ENCODE measurements at places on chromosomes 3 and 15.

DNA sequence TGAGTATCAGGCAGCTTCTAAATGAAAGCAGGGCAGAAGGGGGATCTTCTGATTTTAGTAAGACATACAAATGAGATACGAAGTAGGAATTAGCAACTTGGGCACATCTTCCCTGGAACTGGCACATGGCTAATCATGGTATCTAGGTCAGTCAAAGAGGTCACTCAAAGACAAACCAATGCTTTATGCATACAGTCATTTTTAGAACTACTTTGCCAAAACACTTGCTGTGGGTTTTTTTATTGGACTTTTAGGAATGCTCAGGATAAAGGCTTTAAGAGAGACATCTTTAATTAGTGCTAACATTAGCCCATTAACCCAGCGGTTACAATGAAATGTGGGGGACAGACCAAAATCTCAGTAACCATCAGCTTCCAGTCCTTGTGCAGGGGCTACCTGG lies 51.7 kb downstream of the GPR176 start:
- DNase-seq, result no peak

GRCh38 chr15:76674883-76675282 lies 230.3 kb downstream of the SCAPER start:
- DNase-seq, result no peak

DNA sequence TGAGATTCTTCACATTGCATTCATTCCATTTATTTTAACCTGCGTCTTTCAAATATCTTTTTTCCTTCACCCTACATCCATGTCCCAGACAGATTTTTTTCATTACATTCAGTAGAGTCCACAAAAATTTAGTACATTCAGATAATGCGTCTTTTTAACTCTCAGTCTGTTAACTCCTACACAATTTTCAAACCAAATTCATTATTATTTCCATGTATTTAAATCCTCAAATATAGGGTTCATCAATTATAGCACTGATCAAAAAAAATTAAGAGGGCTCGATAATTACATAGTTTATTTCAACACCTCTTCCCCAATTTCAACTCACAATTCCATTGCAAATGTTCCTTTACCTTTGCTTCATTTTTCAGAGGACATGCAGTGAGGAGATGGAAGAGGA lies at the start of gene OR5H6:
TSS of gene OR5H6 (plus strand) at position 301 of the 400 bp plus-strand sequence. CDS start at position 390, 89 bp downstream.
- no peak for DNase-seq

DNA sequence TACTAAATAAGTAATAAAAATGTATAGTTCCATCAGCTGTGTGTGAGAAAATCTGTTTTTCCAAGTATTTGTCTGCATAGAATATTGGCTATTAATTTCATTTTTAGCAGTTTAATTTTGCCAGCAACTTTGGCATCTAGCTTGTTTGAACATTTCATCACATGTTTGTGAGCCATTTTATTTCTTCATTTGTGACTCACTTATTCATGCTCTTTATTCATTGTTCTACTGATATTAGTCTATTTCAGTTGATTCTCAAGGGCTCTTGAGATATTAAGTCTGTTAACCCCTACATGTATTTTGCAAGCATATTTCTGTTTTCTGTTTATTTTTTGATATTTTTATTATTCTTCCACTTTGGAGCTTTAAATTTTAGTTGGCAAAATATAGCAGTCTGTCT lies 74.0 kb upstream of the PHLDB2 start:
- no peak for DNase-seq

- DNase-seq, result no peak
Measured at GRCh38 chr15:52148403-52148802, 35.8 kb upstream of the BCL2L10 start.

- DNase-seq, result no peak
Measured at GRCh38 chr15:90681480-90681879, 35.7 kb upstream of the BLM start.

DNA sequence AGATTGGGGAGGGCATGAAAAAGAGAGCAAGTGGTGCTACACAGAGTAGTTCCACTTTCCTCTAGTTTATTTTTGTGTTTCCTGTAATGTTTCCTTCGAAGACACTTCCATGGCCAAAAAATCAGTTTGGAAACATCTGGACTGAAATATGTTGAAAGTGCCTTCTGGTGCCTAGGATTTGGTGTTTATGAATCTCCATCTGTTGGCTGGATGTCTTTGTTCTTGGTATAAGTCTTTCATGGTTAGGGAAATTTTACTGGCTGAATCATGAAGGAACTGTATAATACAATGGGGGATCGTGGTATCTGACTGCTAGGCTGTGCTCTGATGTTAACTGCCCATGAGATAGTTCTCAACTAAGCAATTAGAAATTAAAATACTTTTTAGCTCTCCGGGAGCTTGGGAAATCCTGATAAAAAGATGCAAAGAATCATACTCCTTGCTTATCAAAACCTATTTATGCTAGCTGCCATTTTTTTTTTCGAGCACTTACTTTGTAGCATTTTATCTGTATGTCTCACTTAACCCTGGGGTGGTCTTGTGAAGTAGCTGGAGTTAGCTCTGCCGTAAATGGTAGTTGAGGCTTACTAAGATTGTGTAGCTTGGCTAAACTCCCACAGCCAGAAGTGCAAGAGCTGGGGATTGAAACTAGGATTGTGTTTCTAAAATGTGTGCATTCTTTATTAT lies 21.9 kb downstream of the AKAP13 start:
- DNase-seq, result no peak

GRCh38 chr3:97822359-97822775 lies 556 bp downstream of the CRYBG3 start:
- peak; percentile 11 for DNase-seq

- DNase-seq, result no peak
Measured at GRCh38 chr15:93221759-93222158, 132.7 kb upstream of the RGMA start.

- DNase-seq, result peak; percentile 44
Measured at GRCh38 chr3:152026033-152026556, 152.7 kb downstream of the SUCNR1 start.

- no peak for DNase-seq
Measured at GRCh38 chr15:65644282-65644681, 22.5 kb downstream of the SLC24A1 start.

DNA sequence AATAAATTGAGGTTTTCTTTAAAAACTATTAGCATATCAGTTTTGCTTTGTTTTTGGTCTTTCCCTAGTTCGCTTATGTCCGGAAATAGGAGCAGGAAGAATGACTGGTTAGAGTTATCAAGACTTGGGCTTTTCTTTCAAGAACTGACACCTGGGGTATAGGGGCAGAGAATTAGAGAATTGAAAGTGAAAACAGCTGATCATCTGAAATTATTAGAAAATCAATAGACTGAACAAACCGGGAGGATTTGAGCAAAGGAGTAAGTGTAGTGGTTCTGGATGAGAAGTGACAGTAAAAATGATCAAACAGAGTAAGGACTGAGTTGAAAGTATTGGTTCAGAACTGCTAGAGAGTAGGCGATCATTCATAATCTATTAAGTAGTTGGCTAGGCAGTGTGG lies 6.0 kb downstream of the MINDY2 start:
- no peak for DNase-seq

GRCh38 chr3:12115849-12116248 lies 42.9 kb downstream of the TIMP4 start:
- no peak for DNase-seq

- peak; percentile 39 for DNase-seq
Measured at GRCh38 chr15:45795440-45796069, 160.7 kb downstream of the SQOR start.

DNA sequence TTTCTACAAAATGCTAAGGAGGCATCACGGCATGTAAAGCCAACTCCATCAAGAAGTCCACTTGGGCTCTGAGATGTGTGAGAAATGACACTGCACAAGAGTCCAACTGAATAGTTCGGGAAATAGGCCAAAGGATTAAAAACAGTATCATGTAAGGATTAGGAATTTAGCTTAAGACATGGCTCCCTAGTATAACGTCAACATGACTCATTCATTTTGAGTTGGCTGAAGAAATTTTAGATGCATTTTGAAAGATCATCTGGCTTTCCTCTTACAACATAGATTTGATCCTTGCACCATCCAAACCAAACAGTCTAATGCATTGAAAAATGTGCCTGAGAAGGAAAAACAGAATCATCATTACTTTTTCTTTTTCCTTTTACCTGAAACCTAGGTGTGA lies 109.3 kb upstream of the MME start:
- DNase-seq, result no peak

- no peak for DNase-seq
Measured at GRCh38 chr15:71853543-71853942, 43.2 kb downstream of the NR2E3 start.

GRCh38 chr3:138491971-138492370 lies 57.6 kb downstream of the ESYT3 start:
- no peak for DNase-seq

- no peak for DNase-seq
Measured at GRCh38 chr3:46120983-46121382, 87.1 kb downstream of the CCR1 start.

DNA sequence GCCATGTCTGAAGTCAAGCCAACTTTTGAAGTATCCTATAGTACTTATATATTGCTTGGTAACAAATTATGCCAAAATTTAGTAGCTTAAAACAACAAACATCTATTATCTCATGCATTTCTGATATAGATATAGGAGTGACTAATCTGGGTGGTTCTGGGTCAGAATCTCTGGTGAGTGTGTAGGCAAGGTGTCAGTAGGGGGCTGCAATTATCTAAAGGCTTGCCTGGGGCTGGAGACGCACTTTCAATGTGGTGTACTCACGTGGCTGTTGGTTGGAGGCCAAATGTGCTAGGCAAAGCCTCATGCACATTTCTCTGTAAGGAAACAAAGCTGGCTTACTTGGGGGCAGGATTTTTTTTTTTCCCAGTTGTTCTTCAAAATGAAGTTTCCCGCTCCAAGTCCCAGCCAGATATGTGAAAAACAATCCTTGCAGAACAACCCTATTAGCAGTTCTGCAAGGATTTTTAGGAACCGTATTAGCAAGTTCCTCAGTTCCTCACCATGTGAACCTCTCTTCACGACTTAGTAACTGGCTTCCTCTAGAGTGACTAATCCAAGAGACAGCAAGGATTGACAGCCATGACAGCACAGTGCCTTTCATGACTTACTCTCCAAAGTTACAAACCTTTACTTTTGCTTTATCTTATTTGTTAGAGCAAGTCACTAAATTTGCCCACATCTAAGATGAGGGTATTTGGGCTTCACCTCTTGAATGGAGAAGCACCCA lies 25.8 kb downstream of the GREM1 start:
- no peak for DNase-seq

DNA sequence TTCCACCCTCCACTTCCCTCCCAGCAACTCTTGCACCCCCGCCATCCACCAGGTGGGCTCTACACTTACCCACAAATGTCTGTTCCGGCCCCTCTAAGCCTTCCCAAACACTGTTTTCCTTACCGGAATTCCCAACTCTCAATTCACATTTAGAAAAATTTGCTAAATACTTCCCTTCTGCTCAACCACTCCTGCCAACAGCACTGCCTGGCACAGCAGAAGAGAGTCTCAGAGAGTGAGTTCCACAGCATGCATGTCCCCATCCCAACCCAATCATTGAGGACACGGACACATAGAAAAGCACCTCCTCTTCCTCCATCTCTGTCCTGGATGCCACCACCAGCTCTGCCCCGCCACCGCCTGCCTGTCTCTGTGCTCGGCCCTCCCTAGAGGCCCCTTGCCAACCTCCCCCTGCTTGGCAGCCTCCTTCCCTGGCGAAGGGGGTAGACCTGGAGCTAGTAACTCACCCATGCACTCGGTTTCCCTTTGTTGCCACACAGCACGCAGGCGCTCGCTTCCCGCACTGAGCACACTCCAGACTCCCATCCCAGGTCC lies 66.2 kb upstream of the SLC6A1 start:
- no peak for DNase-seq

GRCh38 chr3:100635273-100635701 lies 25.9 kb downstream of the ADGRG7 start:
- DNase-seq, result no peak

- no peak for DNase-seq
Measured at GRCh38 chr3:155890671-155891190, 20.3 kb downstream of the GMPS start.

DNA sequence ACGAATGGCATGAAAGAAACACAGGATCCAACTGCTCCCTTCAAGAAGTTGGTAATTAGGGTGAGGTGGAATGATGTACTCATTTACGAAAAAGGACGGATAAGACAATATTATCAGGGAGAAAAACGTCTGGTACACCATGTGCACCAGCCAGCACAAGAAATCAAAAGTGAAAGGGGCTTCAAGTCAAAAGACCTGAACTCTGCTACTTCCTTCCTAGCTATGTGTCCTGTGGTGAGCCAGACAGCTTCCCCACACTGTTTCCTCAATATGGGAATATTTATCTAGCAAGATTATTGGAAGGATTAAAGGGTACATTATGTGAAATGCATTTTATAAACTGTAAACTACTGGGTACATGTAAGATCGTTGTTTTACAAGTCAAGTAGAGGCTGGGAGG lies 33.9 kb downstream of the RAB27A start:
- DNase-seq, result no peak

GRCh38 chr3:56915966-56916586 lies 114.3 kb upstream of the ARHGEF3 start:
- peak; percentile 58 for DNase-seq

- peak; percentile 40 for DNase-seq
Measured at GRCh38 chr15:61171209-61171608, 57.9 kb downstream of the RORA start.

DNA sequence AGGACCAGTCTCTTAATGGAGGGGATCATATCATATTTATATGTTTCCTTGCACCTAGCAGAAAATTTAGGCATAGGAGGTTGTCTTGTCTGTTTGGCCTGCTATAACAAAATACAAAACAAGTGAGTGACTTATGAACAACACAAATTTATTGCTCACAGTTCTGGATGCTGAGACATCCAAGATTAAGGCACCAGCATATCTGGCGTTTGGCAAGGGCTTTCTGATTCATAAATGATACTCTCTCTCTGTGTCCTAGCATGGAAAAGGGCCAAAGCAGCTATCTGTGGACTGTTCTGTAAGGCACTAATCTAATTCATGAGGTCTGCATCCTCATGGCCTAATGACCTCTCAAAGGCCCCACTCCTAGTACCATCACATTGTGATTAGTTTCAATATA lies 683.0 kb downstream of the NR2F2 start:
- no peak for DNase-seq
